ENCODE measurements at places on chromosomes 3 and 15.

DNA sequence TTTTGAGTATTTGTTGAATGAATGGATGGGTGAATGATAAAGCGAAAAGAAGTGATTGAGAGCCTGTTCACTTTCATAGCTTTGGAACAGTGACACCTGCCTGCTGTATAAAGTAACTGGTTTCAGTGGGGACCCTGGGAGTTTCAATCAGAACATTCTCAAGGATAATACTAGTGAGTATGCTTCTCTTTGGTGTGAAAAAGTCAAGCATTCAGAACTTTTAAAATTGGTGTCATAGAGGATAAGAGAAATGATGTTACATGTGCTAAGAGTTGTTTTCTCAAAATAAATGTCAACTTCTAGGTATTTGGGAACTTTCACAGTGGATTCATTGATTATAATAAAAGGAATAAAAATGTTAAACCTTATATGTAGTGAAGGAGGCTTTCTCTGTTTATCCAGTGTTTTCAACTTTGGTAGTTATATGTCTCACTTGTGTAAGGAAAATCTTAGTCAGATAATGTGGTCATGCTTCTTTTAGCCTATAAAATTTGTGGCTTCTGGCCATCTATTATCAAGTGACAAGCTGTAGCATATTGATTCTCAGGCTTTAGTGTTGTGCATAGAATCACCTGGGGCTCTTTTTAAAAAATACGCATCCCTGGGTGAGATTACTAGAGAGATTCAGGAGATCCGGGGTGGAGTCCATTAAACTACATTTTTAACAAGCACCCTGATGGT, 11.9 kb downstream of the LRCH3 start:
- no peak for DNase-seq

GRCh38 chr15:45182996-45183395, 4.8 kb downstream of the SHF start:
- DNase-seq = peak; percentile 23

GRCh38 chr15:77083381-77084160, 12.7 kb upstream of the TSPAN3 start:
- peak; percentile 90 for DNase-seq

DNA sequence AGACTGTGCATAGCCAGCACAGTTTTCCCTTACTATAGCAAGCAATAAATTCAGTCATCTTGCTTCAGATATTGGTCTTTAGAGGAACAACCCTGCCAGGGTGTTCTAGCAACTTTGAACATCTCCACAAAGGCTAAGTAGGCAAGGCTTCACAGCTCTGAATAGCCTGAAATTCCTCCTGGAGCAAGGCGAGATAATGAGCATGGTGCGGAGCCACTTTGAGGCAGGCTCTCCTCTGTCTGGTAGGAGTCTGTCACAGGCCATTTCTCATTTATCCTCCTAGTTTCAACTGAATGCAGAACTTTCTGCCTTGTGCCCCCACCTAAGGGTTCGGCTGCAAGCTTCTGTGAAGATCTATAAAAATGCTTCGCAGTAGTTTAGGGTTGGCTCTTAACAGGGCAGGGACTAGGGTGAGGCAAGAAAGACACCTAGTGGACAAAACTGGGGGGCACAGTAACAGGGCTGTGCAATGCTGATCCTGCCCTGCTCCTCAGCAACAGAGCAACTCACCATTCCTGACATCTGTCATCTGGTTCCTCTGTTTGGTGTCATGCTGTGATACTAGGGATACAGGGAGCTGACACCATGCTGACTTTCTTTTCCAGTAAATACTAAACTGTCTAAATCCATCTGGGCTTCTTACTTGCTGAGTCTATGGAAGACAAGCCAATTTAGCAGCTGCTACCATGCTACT, 16.6 kb upstream of the EHHADH start:
- peak; percentile 49 for DNase-seq

DNA sequence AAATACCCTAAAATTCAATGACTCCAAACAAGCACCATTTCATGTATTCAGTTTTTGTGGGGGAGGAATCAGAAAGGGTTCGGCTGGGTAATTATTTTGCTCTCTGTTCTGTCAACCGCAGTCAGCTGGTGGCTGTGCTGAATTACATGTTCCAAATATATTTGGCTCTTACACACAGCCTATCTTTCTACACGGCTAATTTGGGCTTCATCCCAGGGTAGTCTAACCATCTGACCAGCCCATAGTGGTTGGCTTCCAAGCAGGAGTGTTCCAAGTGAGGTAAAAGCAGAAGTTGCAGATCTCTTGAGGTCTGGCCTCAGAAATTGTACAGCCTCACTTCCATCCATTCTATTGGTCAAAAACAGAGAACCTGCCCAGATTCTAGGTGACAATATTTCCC, 760.8 kb upstream of the SEMA6D start:
- DNase-seq = no peak

- no peak for DNase-seq
Measured at GRCh38 chr3:194808640-194809097, 123.0 kb downstream of the FAM43A start.

DNA sequence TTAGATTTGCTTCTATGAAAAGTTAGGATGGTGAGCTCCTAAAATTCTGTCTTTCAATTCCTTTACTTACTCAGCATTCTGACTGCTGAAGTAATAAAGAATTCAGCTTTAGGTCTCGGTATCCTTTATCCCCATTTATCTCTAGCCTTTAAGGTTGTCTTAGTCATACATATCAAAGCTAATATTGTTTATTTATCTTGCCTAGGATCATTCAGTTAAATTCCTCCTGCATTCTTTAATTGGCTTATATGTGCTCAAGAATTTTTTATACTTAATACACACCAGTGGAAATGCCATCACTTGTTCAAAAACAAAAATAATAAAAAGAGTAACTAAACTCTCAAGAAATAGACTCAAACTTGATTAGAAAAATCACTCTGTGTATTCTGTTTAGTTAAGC, 507.0 kb downstream of the ZPLD1 start:
- no peak for DNase-seq

DNA sequence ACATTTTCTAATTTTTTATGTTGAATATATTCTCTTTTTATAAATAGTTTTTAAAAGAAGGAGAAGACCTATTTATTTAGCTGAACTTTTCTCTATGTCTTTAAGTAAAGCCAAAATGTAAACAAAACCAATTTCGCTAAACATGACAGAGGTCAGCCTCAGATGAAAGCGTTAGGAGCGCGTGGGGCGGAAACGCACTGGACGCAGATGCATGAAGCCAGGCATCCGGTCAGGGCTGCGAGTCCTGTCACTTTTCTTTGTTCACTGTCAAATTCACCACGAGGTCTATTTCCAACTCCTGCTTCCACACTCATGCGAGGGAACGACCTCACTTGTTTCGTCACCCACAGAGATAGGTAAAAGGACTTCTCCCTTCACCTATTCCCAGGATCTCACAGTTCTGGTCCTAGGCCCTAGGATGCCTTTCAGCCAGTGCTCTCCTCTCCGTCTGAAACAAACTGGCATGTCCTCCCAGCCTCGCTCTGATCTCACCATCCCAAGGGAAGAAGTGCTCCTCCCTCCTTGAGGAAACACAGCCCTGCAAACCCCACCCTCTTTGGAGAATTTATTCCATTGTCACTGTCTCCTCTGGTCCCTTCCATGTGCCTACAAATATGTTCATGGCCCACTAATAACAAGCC, 57.9 kb downstream of the ITGB5 start:
- DNase-seq = no peak

DNA sequence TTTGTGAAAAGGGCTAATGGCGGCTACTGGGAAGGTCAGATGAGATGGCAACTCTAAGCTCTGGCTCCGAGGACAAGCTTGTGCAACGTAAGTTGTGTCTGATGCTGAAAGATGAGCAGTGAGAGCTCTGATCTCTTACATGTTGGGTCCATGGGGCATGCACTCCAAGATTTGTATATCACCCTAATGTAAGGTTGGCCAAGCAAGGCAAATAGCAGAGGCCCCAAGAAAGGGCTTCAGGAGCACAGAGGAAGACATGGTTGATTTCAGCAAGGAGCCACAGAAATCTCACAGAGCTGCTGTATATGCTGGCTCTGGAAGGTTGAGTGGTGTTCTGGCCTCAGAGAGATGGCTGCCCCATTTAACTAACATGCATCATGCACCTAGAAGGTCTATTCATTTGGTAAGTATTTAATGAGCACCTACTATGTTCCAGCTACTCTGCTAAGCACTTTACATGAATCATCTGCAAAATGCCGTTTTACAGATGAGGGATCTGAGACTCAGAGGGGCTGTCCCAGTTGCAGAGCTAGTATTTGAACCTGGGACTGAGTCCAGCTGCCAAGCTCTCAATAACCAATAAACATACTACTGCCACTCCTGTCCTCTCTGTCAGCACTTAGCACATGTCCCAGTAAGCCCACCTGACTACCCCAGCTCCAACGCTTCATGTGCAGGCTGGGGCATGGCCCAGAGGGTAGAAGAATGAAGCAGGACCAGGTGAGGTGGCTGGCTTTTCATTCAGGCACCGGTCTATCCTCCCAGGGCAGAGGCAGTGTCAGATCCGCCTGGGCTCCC, 27.8 kb upstream of the ATP2B2 start:
- no peak for DNase-seq

GRCh38 chr15:98778960-98779359, 130.6 kb downstream of the IGF1R start:
- no peak for DNase-seq

- no peak for DNase-seq
Measured at GRCh38 chr3:114111060-114111770, 54.7 kb downstream of the QTRT2 start.

DNA sequence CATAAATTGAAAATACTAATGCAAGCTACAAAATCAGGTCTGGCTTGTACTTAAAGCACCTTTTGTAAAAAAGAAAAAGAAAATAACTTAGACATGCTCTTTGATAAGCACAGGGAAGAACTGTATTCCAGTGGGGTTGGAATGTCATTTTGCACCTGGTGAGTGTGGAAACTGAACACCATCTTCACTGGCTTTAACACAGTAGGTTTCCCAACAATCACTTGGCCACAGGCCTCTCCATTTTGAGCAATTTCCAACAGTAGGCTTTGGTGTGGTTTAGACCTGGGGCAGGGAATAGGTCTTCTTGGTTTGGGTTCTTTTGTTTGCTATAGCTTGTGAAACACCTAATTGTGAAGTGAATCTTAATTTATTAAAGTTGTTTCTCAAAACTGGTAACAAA, 18.9 kb downstream of the PDZRN3 start:
- no peak for DNase-seq

DNA sequence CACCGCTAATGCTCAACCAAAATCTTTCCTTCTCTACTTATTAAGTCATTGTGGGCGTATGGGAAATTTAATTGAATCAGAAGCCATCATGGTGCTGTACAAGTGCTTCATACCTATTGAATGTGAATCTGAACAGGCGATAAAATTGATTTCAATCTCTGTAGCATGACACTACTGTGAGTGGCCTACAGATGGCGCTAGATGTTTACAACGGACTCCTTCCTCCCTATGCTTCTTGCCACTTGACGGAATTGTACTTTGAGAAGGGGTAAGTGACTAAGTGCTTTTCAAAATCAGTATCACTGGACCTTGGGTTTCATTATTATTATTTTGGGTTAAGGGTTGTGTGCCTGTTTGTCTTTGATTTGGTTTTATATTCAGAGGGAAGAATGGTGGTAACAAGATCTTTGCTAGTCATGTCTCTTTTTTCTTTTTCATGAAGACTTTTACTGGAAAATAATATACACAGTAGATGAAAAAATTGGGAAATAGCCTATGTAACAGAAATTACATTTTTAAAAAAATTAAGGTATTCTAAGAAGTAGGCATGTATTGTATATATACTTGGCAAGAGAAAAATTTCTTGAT, 35.4 kb downstream of the ACP3 start:
- peak; percentile 77 for DNase-seq

DNA sequence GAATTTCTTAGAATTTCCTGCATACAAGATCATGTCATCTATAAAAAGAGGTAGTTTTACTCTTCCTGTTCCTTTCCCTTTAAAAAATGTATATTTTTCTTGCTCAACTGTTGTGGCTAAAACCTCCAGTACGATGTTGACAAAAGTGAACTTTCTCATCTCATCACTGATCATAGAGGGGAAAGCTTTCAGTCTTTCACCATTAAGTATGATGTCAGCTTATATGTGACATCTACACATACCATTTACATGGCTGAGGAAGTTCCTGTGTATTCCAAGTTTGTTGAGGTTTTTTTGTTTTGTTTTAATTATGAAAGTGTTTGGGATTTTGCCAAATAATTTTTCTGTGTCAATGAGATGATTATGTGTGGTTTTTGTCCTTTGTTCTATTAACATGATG, 173.6 kb downstream of the PLD1 start:
- no peak for DNase-seq

- DNase-seq = no peak
Measured at GRCh38 chr3:153150991-153151390, 11.0 kb upstream of the RAP2B start.

DNA sequence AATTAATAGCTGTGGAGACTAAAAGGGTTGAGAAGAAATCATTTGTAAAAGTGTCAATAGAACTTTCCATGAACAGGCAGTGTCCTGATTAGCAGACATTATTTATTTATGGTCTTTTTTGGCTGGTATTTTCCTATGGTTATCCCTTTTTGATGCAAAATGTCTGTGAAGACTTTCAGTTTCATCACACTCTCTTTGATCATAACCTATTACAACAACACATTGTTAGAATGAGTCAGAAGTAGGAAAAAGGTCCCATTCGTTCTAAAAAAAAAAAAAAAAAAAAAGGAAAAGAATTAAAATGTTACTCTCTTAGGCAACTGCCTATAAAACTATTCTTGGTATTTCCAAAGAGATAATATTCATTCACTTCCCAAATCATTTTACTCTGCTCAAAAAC, 62.1 kb downstream of the SLC49A4 start:
- peak; percentile 4 for DNase-seq

GRCh38 chr15:32953533-32953910, 235.7 kb downstream of the GREM1 start:
- DNase-seq = no peak

DNA sequence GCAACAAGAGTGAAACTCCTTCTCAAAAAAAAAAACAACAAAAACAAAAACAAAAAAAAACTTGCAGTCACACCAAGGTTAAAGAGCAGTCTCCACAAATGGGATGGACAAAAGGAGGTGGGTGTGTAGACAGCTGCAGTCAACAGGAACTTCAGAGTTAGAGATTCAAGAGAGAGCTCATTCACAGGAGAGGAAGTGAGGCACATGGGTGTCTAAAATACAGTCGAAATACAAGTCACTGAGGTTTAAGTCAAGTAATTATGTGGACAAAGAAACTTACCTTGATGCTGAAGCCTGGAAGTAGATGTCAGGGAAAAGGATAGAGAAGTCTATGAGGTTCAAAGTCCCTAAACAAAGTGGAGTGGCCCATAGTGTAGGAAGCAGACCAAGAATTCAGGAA, 14.8 kb downstream of the MRPS11 start:
- DNase-seq = no peak

GRCh38 chr3:134630506-134630905, 20.3 kb downstream of the KY start:
- DNase-seq = peak; percentile 9
